ENCODE measurements at places on chromosomes 1 and 21.
A peak's percentile ranks its signal among the peaks of the same experiment; 100 is the strongest.

DNA sequence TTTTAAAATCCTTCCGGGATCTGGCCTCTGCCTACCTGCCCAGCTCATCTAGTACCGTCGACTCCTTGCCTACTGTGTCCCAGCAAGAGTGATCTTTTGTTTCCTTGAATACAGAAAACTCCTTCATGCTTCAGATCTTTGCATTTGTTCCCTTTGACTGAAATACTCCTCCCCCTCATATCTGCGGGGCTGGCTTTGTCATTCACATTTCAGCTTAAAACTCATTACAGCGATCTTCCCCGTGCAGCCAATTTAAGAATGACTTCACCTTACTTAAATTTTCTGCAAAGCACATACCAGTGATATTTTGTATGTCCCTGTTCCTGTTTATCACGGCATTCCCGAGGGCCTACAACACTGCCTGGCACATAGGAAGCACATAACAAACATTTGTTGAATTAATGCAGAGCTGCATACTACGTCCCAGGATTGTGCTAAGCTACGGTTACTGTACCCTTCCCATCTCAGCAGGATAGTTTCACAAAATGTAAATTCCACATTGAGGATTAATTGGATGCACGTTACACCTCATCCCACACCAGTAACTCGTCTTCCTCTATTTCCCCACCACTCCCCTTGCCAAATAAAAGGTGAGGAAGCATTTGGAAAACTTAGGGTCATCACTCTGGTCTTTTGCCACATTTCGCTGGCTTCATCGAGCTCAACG is 837 bp upstream of the DESI2 start:
- no peak for DNase-seq

DNA sequence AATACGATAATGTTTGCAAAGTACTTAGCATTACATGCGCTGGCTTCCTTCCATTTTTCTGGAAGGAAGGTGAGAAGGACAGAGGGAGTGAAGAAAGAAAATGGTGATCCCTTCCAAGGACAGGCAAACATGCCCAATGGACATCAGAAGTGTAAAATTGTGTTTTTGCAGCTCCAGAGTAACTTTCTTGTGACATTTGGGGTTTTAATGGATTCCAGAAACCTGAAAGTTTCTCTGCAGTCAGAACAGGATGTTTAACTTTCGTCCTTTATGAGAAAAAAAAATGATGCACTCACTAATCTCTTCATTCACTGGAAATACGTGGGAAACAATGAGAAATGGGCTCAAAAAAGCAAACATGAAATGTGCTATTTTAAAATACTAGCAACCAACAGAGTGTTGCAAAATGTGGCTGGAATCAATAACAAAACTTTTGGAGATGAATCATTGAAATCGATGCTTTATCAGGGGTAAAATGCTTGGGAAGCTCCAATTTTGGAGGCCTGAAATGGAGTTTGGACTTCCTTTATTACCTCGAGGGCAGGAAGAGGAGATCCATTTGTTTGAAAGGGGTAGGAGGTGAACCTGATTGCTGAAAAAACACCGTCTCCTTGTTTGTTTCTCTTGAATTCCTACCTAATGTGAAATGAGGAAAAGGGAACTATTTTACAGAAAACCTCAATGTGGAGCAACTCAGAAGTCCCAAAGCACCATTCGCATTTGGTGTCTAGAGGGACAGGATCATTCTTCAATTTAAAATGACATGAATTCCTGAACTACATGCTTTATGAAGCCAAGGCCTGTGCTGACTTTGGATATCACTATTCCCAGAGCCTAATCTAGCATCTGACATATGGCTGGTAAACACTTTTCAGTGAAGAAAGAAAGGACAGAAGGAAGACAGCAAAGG is 129.5 kb downstream of the TRABD2B start:
- no peak for DNase-seq

DNA sequence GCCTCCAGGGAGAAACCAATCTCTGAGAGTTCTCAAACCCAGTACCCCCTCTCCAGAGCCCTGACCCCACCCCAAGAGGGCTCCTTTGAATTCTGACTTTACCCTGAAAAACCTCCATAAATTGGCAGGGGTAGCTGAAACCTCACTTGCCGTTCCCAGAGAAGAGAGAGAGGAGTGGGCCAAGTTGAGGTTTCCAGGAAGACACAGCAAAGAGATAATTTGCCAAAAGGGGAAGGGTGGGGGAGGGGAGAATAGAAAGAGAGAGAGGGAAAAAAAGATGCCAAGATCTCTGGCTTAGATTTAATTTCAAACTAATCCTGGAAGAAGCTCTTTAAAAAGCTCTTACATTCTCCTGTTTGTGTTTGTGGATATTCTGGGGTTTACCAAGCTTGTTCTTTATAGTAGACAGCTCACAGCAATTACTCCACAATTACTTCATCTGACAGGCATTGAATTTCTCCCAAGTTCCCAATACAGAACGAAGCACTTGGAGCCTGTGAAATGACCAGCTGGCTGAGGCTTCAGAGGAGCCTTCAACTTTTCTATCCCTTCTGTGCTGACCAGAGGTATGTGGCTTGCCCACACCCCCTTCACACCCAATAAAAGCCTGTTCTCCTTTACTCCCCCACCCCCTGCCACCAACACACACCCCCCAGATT is 1.1 kb upstream of the GRHL3 start:
- no peak for DNase-seq

- peak; percentile 74 for DNase-seq
These were observed 19.3 kb downstream of the SH2D2A start for GRCh38 chr1:156797212-156797871.

- peak; percentile 5 for DNase-seq
These were observed 7.3 kb upstream of the FAM78B start for GRCh38 chr1:166174108-166174507.

DNA sequence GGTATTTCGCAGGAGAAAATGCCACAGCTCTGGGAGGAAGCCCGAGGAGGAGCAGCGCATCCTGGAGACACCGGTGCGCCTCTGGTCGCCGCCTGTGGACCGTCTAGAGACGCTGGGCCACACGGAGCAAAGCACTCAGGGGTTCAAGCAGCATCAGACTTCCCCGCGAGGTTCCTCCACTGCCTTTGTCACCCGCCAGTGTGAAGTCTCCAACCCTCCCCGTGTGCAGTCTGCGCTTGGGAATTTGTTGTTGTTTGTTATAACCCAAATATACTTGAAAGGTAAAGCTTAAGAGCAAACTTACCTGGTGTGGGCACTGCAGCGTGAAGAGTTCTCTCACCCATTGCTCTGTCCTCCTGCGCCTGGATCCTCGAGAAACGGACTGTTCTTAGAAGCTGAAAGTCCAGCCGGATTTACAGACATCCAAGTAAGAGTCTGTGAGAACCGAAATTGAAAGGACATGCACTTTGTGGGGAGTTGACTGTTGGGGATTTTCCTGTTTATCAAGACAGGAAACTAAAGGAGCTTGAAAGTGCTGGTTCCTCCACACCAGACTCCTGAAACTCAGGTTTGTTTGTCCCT is at the start of gene GBP4:
Gene GBP4 (minus strand): TSS at position 452 of the 582 bp plus-strand sequence. CDS start 108 bp downstream, at position 344.
- DNase-seq, result no peak

DNA sequence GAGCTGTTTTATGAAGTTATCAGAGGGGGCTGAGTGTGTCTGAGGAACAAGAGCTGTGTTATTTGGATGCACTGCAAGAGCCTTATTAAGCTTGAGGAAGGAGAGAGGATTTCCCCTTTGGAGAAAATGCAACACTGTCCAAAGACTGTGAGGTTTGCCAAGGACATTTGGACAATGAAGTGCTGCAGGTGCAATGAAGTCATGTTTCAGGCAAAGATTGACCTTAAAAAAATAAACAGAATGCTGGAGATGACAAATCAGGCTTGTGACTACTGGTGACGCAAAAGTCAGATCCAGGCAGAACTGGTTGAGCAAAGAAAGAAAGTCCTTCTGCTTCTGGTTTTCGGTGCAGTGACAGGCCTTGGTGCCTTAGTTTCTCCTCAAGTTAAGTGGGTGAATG is 125.2 kb upstream of the KIAA0040 start:
- DNase-seq, result no peak

DNA sequence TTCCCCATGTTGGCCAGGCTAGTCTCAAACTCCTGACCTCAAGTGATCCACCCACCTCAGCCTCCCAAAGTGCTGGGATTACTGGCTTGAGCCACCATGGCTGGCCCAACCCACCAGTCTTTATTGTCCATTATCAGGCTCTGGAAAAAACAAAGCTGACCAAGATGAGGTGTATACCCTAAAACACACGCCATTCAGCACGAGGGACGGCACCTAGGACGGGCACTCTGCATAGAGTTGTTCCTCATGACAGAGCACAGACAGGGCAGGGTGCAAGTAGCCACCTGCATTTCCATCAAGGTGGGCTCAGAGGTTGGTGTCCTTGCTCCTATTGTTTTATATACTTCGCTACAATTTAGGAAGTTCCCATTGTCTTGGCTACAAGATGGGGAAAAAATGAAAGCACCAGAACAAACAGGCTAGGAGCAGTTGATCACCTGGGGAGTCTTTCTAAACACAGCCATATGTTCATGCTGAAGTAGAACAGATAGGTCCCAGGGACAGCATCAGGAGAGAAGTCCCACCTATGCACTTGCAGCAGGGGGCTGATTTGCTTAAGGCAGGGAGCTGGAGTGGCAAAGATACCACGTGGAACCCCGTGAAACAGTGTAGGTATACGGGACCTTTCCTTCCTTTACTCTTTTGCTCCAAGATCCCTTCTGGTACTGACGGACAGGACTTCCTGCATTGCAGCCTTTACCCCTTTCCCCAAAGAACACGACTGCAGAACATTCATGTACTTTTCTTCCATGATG is 4.5 kb downstream of the KRTCAP2 start:
- DNase-seq, result no peak

DNA sequence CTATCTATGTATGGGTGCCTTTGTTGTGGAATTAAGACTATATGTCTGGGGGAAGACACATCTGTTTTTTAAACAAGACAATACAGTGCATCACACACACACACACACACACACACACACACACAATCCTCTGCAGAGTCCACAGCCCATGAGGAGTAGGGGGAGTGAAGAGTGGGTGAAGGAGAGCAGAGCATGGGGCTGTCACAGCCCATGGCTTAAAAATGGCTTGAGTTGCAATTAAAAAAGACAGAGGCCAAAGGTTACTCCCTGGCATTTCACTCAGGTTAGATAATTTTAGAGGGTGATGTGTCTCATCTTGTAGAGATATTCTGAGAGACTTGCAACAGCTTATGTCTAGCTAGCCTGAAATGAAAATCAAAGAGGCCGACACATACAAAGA is 176.5 kb upstream of the PLXNA2 start:
- DNase-seq, result no peak

GRCh38 chr1:43982808-43983207 is 3.8 kb downstream of the B4GALT2 start:
- no peak for DNase-seq

GRCh38 chr1:64519901-64520300 is 50.0 kb downstream of the CACHD1 start:
- no peak for DNase-seq

GRCh38 chr1:170676628-170677027 is 12.7 kb downstream of the PRRX1 start:
- no peak for DNase-seq

DNA sequence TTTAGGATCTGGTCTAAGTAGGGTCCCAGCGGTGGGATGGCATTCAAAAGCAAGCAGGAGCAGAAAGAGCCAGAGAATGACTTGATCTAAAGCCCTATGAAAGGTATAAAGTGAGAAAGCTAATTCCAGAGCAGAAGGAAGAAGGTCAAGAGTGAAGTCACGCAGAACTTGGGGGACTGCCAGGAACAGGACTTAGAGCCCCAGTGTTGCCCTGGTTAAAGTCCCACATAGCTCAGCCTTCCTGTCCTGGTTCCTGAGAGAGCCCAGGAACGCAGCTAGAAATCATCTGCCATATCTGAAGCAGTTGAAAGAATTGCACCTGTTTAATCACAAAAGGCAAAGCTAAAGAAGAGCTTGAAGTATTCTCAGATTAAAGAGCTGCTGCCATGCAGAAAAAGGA is 160.6 kb upstream of the ATP1B1 start:
- DNase-seq, result no peak

GRCh38 chr1:162236201-162236600 is 140.5 kb downstream of the SPATA46 start:
- no peak for DNase-seq

DNA sequence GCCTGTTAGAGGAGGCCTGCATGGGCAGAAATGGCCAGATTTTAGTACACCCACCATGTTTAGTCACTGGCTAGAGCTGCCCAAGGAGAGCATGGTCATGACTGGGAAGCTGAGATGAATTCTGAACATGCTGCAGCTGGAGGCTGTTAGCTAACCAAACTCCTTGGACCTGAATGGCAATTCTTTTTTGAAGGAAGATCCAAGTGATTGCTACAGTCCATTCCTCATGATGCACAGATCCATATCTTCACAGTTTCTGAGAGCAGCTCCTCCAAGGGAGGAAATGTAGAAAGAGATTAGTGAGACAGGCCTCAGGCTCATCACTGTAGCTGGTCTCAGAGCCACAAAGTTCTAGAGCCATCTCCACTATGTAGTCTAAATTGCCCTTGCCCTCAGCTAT is 11.1 kb downstream of the ZFYVE9 start:
- DNase-seq, result no peak

DNA sequence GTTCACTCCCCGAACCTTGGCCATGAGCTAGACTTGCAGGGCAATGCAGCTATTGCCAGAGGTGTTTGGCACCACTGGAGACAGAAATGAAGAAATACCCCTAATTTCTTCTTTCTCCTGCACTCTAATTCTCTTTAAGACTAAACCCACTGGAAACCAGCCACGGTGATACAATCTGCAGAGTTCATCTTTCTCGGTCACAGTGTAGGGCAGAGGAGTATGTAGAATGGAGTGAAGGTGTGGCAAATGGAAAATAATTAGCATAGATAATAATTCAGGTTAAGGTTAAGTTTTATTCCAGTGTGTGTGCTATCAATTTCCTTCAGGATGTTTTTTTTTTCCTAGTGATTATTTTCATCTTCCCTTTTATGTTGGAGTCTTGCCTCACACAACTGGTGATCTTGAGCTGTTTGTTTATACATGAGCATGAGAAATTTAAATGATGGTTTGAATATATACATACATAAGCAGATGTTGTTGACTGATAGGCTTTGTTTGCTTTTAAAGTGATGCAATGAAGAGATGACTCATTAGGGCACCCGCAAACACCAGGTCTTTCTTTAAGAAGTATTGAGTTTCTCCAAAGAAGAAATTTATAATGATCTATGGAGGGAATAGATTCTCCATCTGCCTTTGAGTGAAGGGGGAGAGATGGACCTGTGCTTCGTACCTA is 81.9 kb downstream of the SPATA17 start:
- DNase-seq, result no peak

DNA sequence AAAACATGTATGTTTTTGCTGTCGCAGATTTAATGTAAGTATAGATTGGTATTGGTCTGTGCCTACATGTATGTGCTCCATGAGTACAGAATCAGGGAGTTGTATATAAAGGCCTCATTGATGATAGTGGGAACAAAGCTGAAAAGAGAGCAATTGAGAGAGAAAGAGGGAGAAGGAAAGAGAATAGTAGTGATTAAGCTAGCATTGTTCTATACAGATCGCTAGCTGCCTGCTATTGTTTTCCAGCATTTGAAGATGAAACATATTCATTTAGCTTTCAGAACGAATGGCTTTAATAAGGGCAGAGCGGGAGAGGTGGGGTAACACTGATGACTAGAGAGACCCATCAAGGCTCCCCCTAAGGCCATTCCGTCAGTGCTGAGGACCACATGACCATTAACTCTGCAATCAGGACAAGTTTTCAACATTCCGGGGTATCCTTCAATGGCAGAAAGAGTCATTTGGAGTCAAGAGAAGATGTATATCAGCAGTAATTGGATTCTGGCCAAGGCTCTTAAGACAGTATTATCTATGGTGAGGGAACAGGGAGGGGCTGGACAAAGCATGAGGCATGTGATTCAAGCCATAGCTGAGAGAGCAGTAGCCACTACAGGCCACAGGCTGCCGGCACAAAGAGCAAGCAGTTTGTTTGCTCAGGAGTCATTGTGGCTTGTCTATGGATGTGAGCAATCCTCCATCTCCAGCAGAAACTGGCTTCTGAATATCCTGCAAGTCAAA is 176.5 kb downstream of the PBX1 start:
- no peak for DNase-seq
